Stimulated activated CD4-positive, alpha-beta T cell treated with anti-CD3 and anti-CD28 coated beads, Interleukin-15, amount 100 ng/mL, for 1 hour (primary cell): ENCODE measurements at places on chromosomes 5 and 9.

DNA sequence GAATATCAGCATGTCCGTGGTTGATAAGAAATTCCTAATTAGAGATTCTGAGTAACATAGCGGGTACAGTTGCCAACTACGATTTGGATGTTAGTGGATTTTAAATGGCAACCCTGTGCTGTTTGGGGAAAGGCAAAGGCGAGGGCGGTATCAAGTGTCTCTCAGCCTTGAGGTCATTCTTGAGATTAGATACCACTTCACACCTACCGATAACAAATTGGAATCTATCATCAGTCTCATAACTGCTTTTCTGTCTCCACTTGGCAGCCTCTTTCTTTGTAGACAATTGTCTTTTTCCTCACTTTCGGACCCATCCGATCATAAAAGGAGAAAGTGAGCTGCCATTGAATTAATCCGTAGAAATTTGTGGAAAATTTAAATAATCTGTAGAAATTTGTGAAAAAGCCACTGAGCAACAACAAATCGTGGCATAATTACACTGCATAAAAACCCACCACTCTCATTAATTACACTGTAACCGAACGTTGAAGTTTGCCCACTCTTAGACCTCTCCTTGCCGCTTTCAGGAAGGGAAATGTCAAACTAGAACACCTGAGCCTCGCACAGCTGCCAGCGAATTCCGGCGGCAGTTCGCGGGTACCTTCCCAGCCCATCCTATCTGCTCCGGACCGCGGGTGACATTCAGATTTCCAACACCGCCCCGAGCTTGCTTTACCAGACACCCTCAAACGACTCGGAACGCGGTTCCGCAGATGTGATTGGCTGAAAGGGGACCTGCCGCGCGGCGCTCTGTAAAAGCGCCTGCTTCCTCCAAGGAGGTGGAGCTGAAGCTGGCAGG is 849 bp upstream of the RGMB start:
- DNase-seq = peak; percentile 24

- no peak for DNase-seq
These were observed 19.1 kb upstream of the JADE2 start for GRCh38 chr5:134506054-134507039.

DNA sequence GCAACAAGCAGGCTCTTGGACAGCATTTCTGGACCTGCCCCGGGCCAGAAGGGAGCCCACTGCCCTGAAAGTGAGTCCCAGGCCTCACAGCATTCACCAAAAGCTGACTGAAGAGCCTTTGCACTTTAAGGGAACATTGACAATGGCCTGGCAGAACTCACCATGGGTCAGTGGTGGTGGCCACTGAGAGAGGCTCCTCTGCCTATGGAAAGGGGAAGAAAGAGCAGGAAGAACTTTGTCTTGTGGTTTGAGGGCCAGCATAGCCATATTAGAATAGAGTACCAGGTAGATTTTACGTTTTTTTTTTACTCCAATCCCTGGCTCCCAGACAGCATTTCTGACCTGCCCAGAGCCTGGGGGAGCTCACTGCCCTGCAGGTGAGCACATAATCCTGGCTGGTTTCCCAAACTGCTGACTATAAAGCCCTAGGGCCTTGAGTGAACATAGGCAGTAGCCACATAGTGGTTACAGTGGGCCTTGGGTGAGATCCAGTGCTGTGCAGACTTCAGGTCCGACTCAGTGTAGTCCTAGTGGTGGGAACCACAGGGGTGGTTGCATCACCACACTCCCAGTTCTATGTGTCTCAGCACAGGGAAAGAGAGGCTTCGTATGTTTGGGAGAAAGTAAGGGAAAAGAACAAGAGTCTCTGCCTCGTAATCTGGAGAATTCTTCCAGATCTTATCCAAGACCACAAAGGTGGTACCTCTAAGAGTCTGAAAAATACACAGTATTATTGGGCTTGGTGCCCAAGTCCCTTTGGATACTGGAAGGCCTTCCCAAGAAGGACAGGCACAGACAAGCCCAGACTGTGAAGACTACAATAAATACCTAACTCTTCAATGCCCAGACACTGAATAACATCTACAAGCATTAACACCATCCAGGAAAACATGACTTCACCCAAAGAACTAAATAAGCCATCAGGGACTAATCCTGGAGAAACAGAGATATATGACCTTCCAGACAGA is 89.5 kb downstream of the TSSK1B start:
- no peak for DNase-seq

DNA sequence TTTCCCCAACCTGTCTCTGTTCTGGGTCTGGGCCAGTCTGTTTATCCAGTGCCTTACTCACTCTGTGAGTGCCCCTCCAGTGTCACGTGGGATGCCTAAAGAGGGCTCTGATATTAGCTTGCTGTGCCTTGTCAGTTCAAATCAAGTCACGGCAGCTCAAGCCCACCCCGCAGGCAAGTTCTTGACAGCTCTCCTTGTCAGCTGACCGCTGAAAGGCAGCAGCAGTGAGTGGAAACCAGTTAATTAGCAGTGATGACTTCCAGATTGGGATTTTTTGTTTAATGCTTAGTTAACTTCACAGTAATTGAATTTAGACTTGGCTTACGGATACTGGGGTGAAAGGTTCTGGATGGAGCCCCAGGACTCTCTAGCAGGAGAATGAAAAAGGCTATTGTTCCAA is 210.1 kb downstream of the PSAT1 start:
- DNase-seq = no peak

DNA sequence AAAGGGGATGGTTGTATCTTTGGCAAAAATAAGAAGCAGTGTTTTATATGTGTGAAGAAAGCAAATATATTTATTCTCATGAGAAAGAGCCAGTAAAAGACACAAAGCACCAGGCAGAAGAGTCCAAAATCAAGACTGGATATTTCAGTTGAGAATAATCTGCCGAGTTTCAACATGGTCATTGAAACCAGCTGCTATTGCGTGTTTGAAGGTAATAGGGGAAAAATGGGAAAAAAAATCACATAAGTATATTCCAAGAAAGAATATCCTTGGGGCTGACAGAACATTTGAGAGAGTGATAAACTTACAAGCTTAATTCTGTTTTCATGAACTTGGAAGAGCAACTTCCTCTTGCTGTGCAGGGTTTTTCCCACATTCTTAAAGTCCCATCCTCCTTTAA is 79.9 kb downstream of the ISOC1 start:
- no peak for DNase-seq

DNA sequence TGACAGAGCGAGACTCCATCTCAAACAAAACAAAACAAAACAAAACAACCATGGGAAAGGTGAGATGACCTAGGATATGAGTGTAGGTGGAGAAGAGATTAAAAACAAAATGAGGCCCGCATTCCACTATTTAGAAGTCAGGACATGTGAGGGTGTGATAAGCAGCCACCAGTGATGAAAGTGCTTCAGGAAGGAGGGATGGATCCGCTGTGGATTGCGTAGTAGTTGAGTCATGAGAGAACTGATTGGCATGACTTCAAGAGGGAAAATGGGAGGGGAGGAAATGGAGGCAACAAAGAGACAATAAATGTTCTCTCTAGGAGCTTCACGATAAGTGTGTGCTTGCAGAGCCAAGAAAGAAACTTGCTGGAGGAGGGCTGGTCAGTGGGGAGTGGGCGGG is 367.6 kb downstream of the ARL15 start:
- DNase-seq = no peak

DNA sequence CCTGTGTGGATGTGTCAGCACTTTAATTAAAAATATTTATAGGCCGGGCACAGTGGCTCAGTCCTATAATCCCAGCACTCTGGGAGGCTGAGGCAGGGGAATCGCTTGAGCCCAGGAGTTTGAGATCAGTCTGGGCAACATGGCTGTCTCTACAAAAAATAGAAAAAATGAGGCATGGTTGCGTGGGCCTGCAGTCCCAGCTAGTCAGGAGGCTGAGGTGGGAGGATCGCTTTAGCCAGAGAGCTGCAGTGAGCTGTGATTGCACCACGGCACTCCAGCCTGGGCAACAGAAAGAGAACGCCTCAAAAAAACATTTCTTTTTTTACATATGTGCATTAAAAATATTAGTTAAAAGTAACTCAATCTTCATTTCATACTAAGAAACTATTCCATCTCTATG is 6.2 kb downstream of the TBC1D9B start:
- DNase-seq = no peak

- DNase-seq = no peak
These were observed 120.3 kb upstream of the LHFPL2 start for GRCh38 chr5:78768781-78769380.

GRCh38 chr9:89797937-89798455 is 193.2 kb downstream of the GADD45G start:
- no peak for DNase-seq

DNA sequence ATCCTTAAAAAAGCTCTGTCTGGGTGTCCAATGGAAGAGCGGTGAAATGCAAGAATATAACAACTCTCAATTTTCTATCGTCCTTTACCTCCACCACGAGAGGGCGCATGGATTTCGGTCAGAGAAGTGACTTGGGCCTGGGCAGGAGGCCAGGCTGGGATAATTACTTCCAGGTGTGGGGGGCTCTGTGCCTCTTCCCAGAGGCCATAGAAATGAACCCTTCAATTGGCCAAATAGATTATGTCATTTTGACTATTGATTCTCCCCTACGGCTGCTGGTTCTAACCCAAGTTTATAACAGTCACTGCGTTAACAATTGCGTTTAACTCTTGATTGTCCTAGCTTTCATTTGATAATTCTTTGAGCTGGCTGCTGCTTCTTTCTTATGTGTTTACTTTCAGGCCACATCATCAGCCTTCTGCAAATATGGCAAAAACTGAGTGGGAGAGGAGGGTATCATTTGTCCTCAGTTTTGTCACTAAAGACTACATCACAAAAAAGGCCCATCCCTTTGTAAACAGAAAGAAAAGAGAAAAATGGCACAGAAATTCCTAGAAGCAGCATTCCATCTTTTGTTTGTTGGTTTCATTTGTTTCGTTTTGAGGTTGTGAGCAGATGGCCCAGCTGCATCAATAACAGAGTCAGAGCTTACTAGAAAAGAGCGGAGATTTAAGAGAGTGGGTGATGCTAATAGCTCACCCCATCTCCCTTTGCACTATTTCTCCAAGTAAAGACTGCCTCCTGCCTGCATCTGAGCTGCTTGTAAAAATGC is 45.4 kb upstream of the ZFR start:
- peak; percentile 46 for DNase-seq

DNA sequence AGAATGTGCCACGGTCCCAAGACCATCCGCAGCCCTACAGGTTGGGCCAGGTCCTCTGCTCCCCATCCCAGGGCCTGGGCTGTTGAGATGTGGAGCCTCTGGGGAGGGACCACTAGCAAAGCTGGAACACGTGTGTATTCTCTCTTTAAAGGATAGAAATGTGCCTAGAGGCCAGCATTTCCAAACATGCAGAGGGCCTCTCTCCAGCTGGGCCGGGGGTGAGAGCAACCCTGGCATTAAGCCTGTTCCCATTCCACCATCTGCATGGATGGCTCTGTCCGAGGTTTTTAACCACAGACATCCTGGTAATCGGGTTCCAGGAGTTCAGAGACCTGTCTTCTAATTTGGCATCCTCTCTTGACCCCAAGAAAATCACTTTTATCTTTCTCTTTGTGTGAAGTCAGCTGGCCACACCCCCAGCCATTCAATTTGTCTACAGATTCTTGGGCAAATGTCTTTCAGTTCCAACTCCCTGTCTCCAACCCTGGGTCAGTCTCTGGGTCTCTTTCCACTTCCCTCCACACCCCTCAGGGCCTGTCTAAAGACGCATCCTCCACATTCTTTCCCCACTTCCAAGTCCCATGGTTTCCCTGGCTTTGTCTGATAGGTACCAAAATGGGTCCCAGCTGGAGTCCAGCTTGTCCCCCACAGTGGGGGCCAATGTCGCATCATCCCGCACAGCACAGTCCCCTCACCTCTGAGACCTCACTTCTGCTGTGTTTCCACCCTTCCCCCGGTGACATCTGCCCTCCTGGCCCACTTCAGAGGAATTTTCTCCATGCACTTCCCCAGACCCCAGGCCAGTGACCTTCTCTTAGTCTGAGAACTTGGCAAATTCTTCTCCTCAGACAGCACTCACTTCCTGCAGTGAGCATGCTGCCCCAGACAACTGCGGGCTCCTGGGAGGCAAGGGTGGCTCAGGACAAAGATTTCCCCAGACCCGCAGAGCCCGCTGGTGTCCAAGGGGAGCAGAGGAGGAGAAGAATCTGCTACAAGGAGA is 56.8 kb downstream of the PTPDC1 start:
- DNase-seq = no peak

- no peak for DNase-seq
These were observed 4.5 kb downstream of the PKN3 start for GRCh38 chr9:128706671-128707381.

DNA sequence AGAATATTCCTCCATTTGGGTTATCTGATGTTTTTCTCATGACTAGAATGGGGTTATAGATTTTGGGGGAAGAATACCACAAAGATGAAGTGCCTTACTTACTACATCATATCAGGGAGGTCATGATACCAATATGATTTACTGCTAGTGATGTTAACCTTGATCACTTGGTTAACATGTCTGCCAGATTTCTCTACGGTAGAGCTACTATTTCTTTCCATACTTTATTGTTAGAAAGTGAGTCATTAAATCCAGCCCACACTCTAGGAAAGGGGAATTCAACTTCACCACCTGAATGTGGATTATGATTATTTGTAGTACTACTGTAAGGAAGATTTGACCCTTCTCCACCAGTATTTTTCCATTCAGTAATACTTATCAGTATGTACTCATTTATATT is 64.7 kb downstream of the UBE2R2 start:
- DNase-seq = no peak

DNA sequence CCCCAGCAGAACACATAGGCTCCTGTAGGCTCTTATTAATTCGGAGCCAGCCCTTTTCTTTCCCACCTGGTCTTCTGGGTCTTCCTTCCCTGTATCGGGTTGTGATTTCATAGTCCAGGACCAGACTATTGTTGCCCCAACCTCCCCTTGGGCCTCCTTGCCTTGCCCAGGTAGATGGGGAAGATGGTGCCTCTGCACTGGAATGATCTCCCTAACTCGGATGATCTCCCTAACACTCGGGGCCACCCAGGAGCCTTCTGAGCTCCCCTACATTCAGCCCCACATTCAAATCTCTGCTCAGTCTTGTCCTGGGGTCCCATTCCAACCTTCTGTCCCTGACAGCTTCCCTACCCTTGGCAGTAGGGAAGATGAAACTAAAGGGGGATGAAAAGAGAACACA is 2.7 kb upstream of the IRF1 start:
- no peak for DNase-seq

DNA sequence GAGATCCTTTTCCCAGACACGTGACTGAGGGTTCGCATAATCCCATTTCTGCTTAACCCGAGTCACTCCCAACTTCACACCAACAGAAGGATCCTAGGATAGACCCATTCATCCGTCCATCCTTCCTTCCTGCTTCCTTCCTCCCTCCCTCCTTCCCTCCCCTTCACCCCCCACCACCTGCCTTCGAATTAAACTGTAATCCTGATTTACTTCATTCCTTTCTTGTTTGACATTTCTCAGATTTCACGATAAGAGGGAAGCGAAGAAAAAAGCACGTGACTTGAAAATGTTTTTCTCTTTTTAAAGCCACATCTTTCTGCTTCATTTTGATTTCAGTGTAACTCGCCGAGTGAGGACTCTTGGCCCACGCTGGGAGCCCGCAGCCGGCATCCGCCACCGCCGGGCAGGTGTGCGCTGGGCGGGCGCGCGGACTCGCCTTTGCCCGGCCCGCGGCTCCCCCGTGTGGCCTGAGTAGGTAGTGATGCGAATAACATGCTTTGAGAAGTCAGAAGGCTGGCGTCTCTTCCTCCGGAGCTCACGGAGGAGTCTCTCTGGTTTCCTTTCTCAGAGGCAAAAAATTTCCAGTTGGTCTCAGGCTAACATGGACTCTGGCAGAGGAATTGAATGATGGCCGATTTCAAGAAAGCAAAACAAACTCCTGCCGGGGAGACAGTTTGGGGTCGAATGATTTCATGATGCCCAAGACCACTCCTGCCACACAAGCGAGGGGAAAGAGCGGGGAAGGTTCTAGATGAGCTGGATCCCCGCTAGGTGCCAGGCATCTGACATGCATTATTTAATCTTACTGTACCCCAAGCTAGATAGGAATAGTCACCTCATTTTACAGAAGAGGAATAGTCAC is 117.7 kb downstream of the SLC12A2 start:
- peak; percentile 72 for DNase-seq
